ENCODE measurements at places on chromosomes 16 and 17.

DNA sequence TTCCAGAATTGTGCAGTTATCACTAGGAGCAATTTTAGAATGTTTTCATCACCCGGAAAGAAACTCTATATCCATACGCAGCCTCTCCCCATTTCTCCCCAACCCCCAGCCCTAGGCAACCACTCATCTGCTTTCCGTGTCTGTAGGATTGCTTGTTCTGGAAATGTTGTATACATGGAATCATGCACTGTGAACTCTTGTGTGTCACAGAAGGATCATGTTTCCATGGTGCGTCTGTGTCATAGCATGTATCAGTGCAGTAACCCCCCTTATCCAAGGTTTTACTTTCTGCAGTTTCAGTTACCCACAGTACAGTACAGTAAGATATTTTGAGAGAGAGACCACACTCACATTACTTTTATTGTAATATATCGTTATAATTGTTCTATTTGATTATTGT, 299.4 kb downstream of the CPPED1 start:
- DNase-seq, result no peak

DNA sequence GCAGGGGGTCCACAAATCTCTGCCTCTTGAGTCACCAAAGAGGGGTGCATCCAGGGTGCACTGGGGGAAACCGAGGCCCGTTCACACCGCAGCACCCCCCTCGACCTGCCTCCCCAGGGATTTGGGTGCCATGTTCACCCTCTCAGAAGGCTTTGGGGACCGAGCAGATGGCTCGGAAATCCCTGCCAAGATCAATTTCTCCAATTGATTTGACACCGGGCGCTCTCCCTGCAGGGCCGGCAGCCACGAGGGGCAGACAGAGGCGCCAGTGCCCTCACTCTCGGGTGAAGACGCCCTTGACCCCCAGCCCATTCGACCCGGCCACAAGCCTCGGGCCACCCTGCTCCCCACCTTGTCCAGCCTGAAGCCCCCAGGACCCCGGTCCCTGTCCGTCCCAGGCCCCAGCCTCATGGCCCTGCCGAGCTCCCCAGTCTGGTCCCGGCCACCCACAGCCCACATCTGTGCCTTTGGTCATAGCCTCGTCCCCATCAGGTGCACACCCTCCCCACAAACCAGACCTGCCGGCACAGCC, 9.3 kb downstream of the SSTR5 start:
- no peak for DNase-seq

DNA sequence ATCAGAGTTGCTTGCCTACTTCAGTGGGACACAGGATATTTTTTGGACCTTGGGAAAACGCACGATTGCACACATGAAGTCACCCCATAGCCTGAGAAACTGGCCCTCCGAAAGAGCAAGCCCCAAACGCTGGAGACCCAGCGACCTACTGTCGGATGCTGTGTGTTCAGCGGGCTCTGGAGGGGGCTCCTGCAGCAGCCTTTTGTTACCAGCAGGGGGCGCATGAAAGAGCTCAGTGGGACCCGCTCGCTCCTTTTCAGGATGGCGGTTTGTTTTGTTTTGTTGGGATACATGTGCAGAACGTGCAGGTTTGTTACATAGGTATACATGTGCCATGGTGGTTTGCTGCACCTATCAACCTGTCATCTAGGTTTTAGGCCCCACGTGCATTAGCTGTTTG, 28.4 kb downstream of the MYH3 start:
- peak; percentile 47 for DNase-seq

DNA sequence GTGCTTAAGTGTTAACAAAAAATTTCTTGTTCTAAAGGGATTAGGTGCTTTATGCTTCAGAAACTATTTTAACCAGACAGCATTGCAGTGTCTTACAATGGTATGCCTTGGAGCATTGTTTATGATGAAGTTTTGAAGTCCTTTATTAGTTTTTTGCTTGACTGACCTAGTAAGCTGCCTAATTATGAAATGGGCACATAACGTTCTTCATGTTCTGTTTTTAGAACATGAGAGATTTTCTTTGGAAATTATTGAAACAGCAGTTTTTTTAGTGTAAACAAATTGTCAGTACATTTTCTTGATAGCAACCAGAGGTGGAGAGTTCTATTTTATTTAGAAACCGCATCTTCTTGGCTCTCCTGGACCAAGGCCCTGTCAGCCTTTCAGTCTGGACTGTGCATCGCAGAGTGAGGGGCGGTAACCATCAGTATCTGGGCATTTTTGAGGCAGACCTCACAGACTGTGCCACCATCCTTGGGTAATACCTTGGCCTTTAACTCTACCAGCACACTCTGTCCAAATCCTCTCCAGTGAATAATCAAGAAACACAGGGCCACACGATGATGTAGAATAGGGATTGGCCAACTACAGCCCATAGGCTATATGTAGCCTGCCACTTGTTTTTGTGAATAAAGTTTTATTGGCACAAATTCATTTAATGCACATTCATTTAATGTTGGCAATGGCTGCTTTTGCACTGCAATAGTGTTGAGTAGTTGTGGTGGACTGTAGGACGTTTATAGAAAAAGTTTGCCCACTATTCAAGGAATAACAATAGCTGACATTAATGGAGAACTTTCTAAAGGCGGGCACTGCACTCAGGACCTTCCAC, 81.1 kb downstream of the VPS35L start:
- DNase-seq, result no peak

DNA sequence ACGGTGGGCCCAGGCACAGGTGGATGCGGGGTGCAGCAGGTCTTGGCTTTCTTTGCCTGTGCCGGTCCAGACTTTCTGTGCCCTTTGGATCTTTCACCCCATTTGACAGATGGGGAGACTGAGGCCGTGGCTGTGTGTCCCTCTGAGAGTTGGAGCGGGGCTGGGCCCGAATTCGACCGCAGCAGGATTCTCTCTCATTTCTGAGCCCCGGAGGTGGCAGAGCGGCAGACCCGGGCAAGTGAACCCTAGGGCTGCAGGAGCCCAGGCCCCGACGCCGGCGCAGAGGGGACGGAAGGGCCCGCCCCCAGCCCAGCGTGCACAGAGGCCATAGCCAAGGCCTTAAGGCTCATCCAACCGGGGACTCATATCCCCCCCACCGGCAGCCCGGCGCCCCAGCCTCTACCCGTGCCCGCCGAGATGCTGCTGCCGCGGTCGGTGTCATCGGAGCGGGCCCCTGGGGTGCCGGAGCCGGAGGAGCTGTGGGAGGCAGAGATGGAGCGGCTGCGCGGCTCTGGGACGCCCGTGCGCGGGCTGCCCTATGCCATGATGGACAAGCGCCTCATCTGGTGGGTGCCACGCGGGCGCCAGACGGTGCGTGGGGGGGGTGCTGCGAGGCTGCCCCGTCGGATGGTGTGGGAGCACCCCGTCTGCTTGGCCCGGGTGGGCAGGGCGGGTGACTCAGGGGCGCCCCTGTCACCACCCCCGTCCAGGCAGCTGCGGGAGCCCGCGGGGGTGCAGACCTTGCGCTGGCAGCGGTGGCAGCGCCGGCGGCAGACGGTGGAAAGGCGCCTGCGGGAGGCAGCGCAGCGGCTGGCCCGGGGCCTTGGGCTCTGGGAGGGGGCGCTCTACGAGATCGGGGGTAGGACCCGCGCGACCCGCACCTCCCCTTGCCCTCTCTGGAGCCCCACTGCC, 857 bp downstream of the TMC8 start:
- no peak for DNase-seq

GRCh38 chr17:35578929-35579432, 610 bp upstream of the PEX12 start:
- no peak for DNase-seq

DNA sequence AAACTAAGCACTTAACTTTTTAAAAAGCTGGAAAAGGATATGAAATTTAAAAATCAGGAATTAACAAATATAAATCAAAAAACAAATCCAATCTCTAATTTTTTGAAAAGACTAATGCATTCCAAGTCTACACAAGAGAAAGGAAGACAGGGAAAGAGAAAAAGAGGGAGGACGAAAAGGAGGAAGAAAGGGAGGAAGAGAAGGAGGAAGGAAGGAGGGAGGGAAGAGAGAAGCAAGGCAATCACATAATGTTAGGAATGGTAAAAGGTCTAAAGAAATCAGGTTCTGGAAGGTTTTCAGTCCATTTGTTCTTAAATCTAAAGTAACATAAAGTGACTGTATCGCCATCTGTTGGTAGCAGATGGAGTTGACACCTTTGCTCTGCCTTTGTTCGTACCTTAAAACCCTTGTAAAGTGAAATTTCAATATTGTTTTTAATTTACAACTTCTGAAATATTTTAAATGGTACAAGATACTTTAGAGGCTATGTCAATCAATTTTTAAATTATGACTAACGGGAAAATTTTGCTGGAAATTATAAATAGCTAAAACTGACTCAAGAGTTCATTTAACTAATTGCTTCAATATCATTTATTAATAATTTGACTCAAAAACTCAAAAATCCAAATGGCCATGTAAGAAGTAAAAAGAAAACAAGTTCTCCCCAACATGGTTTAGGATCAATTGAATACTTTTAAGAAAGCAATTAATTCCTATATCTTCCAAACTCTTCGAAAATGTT, 20.4 kb upstream of the CDYL2 start:
- peak; percentile 46 for DNase-seq

DNA sequence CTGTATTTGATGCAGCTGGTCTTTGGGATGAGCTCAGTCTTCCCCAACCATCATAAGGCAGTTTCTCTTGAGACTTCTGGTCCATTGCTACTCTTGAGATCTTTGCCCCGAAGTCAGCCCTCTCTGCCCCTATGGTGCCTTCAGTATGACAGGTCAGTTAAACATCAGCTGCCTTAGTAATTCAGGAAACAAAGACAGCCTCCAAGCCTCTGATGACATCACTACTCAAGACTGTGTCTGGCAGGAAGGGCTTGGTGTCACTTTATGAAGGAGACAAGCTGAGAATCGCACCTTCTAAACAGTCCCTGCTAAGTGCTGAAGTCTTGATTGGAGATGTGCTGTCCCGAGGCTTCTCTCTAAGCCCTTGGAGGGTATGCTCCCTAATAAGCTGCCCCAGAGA, 104.9 kb upstream of the TBX2 start:
- DNase-seq, result no peak

GRCh38 chr17:29046473-29046839, 3.5 kb downstream of the PIPOX start:
- DNase-seq, result no peak

- DNase-seq, result no peak
These were observed 50.3 kb upstream of the TBX2 start for GRCh38 chr17:61349350-61349749.

DNA sequence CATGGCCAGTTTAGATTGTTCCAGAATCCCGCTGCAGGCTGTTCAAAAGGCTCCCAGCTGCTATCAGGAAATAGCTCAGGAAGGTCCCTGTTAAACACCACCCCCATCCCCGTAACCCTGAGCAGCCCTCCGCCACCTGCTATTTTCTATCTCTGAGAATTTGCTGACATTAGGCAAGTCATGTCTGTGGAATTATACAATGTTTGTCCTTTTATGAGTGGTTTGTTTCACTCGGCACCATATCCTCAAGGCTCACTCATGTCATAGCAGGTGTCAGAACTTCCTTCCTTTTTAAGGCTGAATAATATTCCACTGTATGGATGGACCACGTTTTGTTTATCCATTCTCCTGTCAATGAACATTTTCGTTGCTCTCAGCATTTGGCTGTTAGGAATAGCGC, 164.3 kb upstream of the FOXF1 start:
- DNase-seq, result no peak

GRCh38 chr17:37440424-37440823, 33.7 kb downstream of the TADA2A start:
- DNase-seq, result no peak

DNA sequence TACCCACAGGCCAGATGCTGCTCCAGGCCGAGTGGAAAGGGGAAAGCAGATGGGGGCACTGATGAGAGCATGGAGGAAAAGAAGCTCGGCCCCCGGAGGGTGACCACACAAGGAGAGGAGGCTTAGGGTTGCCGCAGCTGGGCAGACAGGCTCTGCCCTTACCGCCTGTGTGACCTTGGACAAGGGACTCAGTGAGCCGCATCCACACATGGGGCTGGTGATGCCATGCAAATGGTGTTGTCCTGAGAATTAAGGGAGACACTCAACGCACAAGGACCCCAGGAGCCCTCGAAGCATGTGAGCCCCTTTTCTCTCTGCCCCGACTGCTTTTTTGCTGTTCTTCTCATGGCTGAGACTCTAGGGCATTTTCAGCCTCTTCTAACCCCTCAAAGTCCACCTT, 61.0 kb downstream of the PLXDC1 start:
- DNase-seq, result no peak

- peak; percentile 34 for DNase-seq
These were observed 87.8 kb downstream of the GNAO1 start for GRCh38 chr16:56279132-56279531.

GRCh38 chr17:1506649-1507267, 9.7 kb downstream of the INPP5K start:
- DNase-seq, result no peak

DNA sequence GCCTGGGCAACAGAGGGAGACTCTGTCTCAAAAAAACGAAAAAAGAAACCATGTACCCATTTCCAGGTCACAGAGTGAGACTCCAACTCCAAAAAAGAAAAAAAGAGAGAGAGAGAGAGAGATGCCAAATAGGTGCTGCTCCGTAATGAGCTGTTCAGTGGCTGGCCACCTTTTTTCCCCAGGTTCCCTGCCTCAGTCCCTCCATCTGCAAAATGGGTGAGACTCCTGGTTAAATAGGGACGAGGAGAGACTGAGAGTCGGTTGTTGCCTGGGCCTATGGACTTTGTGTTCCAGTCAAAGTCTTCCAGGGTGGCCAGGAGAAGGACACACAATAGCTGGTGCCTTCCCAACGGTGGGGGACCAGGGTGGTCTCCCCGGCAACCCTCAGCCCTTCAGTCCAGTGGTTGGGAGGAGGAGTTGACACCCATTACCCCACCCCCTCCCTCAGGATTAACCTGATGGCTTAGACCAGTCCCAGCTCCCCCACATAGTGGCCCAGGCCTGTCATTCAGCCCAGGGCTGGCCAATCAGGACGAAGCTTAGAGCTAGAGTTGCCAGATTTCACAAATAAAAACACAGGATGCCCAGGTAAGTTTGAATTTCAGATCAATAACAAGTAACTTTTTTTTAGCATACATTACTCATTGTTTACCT, 258.2 kb downstream of the PARN start:
- DNase-seq, result no peak

GRCh38 chr16:74991593-74992403, 6.9 kb upstream of the WDR59 start:
- peak; percentile 67 for DNase-seq

GRCh38 chr16:30032083-30032819, 1.2 kb upstream of the TLCD3B start:
- DNase-seq, result peak; percentile 70

DNA sequence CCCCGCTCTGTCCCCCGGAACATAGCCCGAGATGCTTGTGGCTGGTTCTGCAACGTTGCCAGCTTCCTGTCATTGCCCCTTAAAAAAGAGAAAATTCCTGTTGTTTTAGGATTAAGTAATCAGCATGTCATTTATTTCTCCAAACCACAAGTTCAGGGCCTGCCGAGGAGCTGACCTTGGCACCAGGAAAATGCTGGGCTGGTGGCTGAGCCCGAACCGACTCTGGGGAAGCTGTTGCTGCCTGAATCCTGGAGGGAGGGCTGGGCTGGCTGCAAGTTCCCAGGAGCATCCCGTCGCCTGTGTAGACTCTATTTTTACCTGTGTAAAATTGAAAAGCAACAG, 130.9 kb upstream of the FOXF1 start:
- DNase-seq, result no peak

- no peak for DNase-seq
These were observed at the start of gene LHX1 for GRCh38 chr17:36937001-36937958. Gene LHX1, plus strand, starts transcription at chr17:36937475. Its CDS starts 723 bp downstream, at chr17:36938198.

- no peak for DNase-seq
These were observed 560 bp downstream of the EFNB3 start for GRCh38 chr17:7705269-7706255.

All from K562 (cell line).